CD4-positive, alpha-beta T cell treated with Interleukin-15 for 1 hour (primary cell): ENCODE measurements at places on chromosomes 4 and X.
A peak's percentile ranks its signal among the peaks of the same experiment; 100 is the strongest.

- DNase-seq, result no peak
These were observed 336.3 kb downstream of the AFF2 start for GRCh38 chrX:148836741-148837140.

DNA sequence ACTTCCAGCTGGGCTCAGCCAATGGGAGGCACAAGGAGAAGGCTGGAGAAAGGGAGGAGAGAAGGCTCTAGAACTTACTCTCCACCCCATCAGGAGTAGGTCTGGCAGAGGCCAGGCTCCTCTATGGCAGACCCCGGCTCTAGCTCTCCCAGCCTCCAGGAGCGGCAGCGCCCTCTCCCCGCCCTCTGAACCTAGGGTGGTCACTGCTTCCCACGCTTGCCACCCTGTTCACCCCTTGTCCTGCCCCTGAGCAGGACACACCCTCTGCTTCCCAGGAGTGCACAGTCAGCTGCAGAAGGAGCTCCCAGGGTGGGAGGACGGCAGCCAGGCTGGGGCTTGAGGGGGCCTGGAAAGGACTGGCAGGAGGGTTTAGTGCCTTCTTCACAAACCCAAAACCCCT lies 53.0 kb upstream of the CRMP1 start:
- no peak for DNase-seq

DNA sequence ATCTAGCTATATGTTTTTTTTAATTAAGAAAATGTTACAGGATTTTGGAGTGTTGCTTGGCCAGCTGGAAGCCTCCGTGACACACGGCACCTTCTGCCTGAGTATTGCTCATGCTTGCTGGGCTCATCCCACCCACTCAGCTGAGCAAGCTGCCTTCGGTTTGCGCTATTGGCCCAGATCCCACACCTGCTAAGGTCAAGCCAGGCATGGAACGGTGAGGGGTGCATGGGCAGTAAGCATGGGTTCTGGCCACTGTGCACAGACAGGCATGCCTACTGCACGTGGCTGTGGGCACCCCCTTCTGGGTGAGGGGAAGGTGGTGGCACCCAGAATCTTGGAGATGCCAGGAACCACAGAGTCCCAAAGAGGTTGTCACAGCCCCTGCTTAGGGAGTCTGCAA lies 1178.4 kb upstream of the PCDH7 start:
- DNase-seq, result no peak

- DNase-seq, result no peak
These were observed 872.5 kb upstream of the SLIT2 start for GRCh38 chr4:19379191-19379708.

GRCh38 chr4:183364025-183364424 lies 41.8 kb upstream of the CLDN24 start:
- DNase-seq, result no peak

- DNase-seq, result no peak
These were observed 3.6 kb downstream of the NKX1-1 start for GRCh38 chr4:1402516-1403091.

GRCh38 chr4:73862322-73862721 lies 6.9 kb upstream of the CXCL1 start:
- no peak for DNase-seq

GRCh38 chr4:185384930-185385331 lies 10.8 kb downstream of the LRP2BP start:
- no peak for DNase-seq

- DNase-seq, result peak; percentile 29
These were observed 5.8 kb downstream of the NKX6-1 start for GRCh38 chr4:84493092-84493850.

DNA sequence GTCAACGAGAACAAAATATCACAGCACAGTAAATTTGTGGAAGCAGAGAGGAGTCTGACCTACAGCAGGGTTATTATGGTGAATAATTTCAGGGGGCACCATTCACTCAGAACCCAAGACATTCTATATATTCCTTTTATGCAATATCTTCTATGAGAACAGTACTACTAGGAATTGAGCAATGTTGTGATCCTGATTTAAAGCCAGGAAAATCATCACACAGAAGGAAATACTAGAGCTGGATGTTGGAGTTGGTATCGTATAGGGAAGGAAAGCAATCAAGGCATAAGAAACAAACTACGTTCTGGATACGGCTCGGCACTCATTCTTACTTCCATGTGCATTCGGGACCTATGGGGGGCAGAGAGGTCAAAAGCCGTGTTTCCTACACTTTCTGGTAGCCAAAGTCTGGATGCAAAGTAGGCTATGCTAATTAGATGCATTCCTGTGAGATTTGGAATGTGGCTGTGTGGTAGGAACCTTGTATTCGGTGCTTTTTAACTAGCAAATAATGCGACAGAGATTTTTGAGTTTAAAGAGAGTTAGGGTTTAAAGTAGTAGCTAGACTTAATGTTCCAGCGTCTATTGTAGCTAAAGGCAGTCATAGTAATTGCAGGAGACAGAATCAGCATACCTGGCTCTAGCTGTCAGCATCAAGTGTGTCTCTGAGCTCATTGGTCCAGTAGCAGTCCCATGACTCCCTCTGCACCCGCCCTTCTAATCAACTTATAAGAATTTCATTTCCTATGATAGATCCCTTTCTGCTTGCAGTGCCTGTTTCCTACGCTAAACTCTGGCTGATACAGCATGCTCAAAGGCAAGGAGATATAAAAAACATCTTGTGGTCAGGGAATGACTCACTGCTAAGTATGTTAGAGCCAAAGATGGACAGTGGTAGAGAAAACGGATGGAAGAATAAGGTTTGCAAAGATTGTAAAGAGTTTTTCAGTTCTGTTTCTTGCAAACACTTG lies 43.3 kb upstream of the PDGFC start:
- DNase-seq, result no peak

- no peak for DNase-seq
These were observed 19.7 kb downstream of the VSIG1 start for GRCh38 chrX:108064613-108065012.

GRCh38 chrX:110692866-110693265 lies 102.8 kb downstream of the CHRDL1 start:
- no peak for DNase-seq

- no peak for DNase-seq
These were observed 207.7 kb upstream of the PRPS2 start for GRCh38 chrX:12583543-12583942.

GRCh38 chr4:41799126-41799525 lies 50.6 kb upstream of the PHOX2B start:
- DNase-seq, result no peak

GRCh38 chr4:25923745-25924144 lies 9.7 kb downstream of the SMIM20 start:
- DNase-seq, result no peak

DNA sequence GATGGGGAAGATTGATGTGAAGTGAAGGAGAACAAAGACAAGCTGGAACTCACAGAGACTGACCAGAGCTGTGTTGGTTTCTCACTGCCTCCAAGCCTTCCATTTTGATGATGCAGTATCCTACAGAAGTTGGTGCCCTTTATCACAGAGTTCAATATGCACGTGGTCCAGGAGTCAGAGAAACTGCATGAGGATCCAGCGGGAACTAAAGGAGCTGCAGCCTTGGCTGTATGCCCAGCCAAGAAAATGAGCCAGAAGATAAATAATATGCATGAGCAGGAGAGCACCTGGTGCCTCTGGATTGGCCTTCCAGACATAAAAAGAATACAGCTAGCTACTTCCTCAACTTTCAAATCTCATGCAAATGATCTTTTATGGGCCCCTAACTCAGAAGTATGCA lies 44.3 kb upstream of the DCLK2 start:
- no peak for DNase-seq

- no peak for DNase-seq
These were observed 227.3 kb upstream of the ZC4H2 start for GRCh38 chrX:65203545-65203944.

- DNase-seq, result no peak
These were observed 46.9 kb downstream of the STK32B start for GRCh38 chr4:5098176-5098575.

GRCh38 chrX:56994375-56995270 lies 718 bp downstream of the SPIN3 start:
- DNase-seq, result no peak

- no peak for DNase-seq
These were observed 14.4 kb upstream of the FAM9A start for GRCh38 chrX:8815460-8816065.

DNA sequence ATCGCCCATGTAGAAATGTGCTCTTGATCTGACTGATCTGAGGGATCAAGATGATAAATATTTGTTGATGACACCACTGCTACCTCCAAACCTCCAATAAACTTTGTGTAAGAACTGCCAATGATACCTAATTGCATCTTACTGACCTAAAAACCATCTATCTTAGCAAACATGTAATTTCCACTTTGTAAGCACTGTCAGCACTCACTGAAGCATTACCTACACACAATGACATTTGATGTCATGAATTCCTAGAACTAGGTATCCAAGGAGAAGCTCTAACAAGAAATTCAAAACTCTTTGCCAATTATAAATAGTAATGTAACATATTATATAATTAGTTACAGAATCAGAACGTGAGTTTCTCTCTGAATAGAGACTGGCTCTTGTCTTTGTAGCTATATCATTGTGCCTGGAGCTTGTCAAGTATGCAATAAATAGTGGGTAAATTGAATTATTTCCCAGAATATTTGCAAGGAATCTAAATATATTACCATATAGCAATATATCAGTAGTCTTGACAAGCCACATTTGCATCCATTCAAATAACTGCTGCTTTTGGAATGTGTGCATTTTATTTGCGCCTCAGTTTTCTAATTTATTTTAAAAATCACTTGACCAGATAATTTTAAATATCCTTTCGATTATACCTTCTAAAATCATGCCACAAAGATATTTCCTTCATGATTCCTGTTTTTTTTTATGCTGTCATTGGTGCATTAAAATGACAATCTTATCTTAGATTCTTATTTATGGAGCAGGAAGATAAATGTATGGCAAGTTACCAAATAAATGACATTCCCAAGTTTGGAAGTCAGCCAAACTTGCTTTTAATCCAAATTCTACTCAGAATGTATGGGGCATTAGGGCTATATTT lies 232.3 kb upstream of the NEIL3 start:
- no peak for DNase-seq
